T-cell (primary cell): ENCODE measurements at places on chromosomes 11 and 22. TPM values are rescaled to one million over a fixed set of nuclear protein-coding genes. Genes with fewer than 3 reads are reported as not detected.

DNA sequence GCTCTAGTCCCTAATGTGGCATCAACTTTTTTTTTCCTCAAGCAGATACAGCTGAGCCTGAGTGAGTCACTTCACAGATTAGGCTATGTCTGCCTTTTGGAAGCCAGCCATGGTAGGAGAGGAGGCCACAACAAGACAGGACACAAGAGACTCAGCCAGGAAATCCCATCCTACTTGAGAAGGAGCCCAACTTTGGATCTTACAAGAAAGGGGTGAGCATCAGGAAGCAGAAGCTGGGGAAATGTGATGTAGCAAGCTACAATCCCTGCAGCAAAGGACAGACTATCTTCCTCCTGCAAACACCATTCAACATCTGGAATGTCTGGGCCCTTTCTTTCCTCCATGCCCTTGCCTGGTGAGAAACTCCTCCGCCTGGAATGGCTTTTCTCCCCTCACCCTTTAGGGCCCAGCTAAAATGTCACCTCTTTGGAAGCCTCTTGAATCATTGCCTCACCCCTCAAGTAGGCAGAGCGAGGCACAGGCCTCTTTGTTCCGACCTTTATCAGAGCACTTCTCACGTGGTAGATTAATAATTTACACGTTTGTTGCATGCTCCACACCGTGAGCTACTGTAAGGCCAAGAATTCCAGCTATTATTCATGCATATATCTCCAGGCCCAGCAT, 156.4 kb upstream of the PITPNB start:
- DNase-seq: no peak

GRCh38 chr11:94549146-94549545, 5.4 kb downstream of the FUT4 start:
- no peak for DNase-seq

- peak; percentile 75 for DNase-seq
Measured at GRCh38 chr22:37267135-37267587, 15.1 kb upstream of the CYTH4 start.

DNA sequence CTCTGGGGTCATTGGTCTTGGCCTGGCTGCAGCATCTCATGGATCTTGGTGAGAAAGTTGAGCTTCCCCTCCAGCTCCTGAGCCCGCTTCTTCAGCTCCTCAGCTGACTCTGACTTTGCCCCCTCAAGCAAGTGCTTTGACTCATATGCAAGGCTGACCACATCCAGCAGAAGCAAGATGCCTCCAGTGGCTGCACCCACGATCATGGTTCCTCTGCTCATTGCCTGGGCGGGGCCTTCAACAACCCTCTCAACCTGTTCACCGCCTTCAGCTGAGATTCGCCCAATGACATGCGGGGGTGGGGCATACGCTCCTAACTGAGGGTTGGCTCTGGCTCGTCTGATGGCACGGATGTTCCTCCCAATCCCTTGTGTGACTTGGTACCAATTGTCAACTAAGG, 11.9 kb downstream of the APOL2 start:
- DNase-seq: no peak

DNA sequence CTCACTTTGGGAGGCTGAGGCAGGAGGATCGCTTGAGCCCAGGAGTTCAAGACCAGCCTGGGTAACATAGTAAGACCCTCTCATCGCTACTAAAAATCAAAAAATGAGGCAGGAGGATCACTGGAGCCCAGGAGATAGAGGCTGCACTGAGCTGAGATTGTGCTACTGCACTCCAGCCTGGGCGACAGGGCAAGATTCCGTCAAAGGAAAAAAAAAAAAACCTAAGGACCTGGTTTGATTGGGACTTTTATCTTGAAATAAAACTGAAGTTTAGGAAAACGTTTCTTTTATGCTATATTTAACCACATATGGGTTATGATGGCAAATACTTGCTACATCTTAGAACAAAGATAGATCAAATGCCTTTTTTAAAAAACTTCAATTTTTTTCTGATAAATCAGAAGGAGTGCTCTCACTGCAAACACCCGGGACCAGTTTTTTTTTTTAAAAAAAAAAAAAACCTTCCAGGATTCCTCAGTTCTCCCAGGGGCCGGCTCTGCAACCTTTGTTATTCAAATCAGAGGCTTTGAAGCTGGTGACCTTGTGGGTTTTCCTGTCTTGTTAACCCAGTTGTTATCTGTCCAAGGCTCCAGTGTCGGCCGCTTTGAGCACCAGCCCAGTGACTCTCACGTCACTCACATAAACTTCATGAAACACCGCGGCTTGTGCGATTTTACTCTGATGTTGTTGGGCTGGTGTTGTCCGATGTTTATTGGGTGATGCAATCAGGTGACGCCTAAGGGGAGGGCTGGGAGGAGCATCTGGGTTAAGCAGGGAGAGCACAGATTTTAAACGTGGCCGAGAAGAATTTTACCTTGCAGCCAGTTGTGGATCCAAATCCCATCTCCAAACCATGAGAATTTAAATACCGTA, 24.7 kb upstream of the SLC22A12 start:
- peak; percentile 40 for DNase-seq

Gene FAT3
- total RNA-seq: 0.03 TPM

Gene ASCL2
- total RNA-seq: 0.45 TPM
